Esophagus squamous epithelium (tissue), 5 donors: ENCODE measurements at places on chromosomes 6 and 20.

- no peak for DNase-seq
Measured at GRCh38 chr6:47352194-47352920, 42.7 kb upstream of the TNFRSF21 start.

GRCh38 chr6:43796903-43797890, 27.2 kb downstream of the VEGFA start:
- DNase-seq = no peak

DNA sequence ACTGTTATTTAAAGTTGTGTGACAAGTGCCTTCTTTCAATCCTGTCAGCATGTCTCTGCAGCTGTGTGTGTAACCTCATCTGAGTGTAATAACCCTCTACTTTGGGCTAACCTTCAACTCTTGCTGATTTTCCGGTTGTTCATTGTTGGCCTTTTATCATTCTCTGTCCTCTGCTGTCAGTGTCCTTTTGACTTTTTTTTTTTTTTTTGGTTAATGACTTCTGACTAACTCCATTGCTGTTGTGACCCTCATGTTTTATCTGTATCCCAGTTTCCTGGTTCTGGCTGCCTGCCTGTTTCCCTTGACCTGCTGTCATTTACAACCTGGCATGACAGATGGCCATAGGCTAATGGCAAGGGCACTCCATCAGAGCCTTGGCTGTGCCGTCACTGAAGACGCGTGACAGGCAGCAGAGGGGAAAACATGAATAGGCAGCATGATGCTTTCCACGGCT, 145.7 kb upstream of the MAN1A1 start:
- DNase-seq = no peak

DNA sequence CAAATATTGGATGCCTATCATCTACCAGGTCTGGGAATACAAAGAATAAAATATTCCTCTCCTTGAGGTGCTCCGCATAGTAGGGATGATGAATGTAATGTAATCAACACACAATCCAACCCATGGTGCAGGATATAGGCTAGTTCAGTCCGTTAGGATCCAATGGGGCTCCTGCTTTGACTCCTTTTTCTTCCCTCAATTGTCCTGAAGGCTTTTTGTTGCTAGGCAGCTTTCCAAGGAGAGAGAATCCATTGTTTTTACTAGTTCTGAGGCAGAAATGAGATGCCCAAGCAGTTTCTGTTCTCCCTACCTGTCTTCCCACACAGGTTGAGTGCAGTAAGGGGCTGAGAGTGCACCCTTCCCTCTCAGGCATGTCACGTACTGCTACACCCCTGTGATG, 12.1 kb downstream of the WRNIP1 start:
- no peak for DNase-seq

DNA sequence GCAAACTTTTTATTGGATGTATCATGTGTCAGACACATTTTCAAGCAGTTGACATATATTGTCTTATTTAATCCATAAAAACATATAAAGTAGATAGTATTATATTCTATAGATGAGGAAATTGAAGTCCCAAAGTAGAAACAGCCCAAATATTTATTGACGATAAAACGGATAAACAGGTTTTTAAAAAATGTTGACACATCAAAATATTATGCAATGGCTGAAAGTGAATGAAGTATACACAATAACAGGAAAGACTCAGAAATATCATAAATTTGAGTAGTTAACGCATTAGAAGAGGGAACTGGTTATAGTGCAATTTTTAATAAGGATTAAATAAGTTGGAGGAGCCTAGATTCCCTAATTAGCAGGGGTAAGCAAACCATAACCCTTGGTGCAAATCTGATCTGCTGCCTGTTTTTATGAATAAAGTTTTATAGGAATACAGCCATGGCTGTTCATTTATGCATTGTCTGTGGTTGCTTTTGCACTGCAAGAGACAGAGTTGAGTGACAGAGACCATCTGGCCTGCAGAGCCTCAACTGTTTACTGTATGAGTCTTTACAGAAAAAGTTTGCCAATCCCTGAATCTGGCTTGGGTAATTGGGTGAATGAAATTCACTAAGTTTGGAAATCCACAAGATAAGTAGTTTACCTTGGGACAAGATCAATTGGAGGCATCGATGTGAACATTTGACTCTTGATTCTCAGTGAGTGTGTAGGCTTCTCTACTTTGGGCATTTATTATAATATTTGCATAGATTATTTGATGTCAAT, 50.6 kb upstream of the EXOC2 start:
- DNase-seq = no peak

DNA sequence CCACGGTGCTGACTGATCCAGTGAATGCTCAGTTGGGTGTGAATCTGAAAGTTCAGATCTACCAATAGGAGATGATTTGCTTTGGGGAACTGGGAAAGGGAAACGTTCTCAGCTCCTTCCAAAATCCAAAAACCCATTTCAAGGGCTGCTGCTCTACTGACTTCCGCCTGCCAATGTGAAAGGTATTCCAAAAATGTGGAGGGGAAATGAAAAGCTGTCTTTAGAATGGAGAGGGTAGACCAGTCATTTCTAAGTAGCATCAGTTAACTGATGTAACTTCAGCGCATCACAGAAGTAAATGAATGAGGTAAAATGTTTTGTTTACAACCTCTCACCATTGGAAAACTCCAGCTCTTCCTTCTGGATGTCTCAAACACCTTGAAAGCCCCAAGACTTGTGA, 19.6 kb upstream of the EYA2 start:
- no peak for DNase-seq

- DNase-seq = no peak
Measured at GRCh38 chr6:15793288-15793687, 130.5 kb upstream of the DTNBP1 start.

DNA sequence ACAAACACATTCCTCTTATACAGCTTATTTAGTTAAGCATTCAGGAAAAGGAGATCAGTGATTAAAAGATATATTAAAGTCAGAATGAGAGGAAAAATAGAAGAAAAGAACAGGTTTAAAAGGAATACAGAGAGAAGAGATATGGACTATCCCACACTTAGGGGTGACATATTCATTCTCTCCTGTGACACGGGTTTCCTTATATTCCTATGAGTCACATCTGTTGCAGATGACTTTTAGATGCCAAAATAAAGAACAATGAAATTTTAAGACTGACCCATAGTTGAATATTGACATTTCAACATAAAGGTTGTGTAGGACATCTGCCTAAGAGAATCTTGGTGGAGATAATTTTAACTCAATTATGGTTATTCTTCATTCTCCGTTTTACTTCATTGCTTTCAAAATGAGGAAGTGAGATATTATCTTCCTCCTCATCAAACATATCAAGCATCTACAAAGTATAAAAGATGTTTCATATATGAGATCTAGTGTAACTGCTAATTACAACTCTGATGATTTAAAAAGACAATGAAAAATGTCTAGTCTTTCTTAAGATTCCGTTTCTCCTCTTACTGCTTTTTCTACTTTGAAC, 1336.7 kb upstream of the CITED2 start:
- DNase-seq = no peak

DNA sequence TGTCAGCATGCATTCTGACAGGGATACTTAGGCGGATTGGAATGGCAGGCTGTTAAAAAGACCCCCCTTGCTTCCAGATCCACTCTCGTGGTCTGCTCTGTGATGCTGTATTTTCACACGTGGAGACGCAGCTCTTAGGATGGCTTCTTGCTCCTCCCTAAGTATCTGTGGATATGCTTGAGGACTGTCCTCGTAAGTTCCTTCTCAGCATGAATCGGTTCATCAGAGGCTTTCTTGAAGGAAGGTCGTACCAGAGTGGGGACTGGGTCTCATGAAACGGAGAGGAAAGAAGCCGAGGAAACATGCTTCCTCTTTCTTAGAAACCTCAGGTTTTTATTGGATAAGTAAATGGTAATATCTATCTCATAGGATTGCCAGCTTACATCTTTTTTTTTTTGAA, 220.4 kb downstream of the FARS2 start:
- no peak for DNase-seq

- no peak for DNase-seq
Measured at GRCh38 chr6:160101277-160102205, 20.1 kb upstream of the SLC22A1 start.

- DNase-seq = no peak
Measured at GRCh38 chr6:143039548-143039947, 21.1 kb upstream of the AIG1 start.

DNA sequence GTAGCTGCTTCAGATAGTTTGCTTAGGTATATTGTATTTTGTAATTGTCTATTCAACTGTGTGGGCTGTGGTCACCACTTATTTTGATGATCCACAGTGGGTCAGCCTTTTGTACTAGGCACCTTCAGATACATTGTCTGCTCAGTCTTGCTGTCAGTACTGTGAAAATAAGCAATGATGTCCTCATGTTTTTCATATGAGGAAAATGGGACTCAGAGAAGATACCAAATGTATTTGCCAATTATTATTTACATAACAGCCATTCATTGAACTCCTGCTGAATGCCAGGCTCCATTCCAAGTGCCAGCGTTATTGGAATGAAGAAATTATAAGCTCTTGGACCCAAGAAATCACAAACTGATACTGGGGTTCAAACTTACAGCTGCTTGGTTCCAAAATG, 28.6 kb downstream of the MAPK14 start:
- no peak for DNase-seq

GRCh38 chr20:64153410-64153809, 10.8 kb upstream of the MYT1 start:
- DNase-seq = no peak

DNA sequence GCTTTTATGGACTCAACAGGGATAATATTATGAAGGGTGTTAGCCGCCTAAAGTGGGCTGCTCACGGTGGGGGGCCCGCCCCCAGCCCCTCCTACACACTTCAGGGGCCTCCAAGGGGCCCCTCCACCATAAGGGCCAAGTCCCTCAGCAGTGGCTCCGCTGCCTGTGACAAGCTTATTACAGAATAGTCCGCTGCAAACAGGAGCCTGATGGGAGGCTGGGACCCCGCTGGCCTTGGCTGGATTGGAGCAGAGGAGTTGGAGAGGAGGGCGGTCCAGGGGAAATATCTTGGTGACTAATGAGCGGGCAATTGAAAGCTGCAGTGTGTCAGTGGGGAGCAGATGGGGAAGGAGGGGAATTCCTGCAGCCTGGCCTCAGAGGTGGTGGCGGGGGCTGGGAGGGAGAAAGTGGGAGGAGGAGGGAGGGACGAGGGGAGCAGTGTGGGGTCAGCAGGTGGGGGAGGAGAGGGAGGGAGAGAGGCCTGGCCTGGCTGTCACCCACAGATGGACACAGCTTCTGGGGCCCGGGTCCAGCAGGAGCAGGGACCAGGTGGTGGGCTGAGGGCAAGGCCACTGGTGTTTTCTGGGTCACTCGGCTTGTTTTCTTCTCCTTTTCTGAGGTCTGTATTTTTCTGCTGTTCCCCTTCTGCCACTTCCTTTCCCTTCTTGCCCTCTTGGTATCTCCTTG, 57.6 kb upstream of the FOXP4 start:
- DNase-seq = no peak

DNA sequence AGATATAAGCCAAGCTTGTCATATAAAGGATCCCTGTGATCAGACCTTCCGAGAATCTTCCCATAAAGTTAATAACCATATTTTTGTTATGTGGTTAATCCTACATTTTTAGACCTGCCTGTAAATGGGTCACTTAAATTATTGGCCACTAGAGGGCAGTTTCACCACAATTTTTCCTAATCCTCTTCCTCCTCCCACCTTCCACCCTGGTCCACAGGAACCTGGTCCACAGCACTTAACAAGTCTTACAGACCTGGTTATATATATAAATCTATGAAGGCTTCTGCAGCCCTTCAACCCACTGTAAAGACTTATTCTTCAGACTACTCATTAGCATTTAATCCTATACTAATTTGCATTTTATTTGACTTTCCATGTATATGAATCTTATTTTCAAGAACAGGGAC, 28.3 kb downstream of the MRS2 start:
- DNase-seq = no peak

DNA sequence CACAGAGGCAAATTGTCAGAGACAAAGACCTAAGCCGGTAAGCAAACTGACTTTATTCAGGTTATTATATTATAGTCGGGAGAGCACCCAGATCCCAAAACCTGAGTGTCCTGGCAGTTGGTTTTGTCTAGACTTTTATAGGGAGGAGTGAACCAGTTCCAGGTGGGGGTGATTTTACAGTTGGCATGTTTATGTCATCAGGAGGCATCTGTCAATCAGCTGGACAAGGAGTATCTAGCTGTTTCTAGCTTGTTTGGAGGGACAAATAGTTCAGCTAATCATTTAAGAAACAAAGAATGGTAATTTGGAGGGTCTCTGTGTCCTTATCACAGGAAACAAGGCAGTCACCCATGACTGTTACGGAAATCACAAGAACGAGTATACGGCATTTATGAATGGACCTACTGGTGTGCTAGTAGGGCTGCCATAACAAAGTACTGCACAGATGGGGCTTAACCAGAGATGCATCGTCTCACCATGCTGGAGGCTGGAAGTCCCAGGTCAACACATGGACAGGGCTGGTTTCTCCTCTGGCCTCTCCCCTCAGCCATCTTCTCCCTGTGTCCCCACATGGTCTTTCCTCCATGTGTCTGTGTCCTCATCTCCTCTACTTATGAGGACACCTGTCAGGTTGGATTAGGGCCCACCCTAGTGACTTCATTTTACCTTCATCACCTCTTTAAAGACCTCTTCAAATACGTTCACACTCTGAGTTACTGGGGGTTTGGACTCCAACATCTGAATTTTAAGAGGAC, 122.7 kb downstream of the LY86 start:
- no peak for DNase-seq

GRCh38 chr20:5484926-5485325, 168.2 kb upstream of the PROKR2 start:
- DNase-seq = no peak

- DNase-seq = no peak
Measured at GRCh38 chr6:108616973-108617372, 56.3 kb downstream of the FOXO3 start.

DNA sequence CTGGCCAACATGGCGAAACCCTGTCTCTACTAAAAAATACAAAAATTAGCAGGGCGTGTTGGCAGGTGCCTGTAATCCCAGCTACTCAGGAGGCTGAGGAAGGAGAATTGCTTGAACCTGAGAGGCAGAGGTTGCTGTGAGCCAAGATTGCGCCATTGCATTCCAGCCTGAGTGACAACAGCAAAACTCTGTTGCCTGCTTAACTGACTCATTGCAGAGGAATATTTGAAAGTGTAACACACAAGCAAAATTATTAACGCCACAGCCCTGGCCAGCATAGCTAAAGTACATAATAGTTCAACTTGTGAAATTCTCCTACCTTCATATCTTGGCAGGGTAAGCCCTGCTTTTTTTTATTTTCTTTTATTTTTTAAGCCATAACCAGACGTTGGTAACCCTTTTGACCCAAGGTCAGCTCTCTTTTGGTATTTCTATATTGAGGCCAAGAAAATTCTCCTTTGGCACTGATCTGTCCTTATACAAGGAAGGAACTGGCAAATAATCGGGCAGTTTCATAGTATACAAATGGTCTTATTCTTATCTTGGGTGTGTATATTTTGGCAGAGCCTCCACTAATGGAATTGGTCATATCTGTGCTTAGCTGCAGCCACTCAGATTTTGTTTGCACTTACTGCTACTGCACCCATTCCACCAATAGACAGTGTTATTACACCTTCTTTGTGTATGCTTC, 4.0 kb upstream of the ADGRF5 start:
- DNase-seq = no peak

- no peak for DNase-seq
Measured at GRCh38 chr6:52183131-52183713, 3.0 kb upstream of the IL17A start.

GRCh38 chr20:40156600-40157317, 532.3 kb downstream of the MAFB start:
- no peak for DNase-seq

GRCh38 chr6:11196511-11197174, 35.8 kb downstream of the NEDD9 start:
- DNase-seq = no peak
